ENCODE measurements at places on chromosomes 13 and 19.
A peak's percentile ranks its signal among the peaks of the same experiment; 100 is the strongest.

DNA sequence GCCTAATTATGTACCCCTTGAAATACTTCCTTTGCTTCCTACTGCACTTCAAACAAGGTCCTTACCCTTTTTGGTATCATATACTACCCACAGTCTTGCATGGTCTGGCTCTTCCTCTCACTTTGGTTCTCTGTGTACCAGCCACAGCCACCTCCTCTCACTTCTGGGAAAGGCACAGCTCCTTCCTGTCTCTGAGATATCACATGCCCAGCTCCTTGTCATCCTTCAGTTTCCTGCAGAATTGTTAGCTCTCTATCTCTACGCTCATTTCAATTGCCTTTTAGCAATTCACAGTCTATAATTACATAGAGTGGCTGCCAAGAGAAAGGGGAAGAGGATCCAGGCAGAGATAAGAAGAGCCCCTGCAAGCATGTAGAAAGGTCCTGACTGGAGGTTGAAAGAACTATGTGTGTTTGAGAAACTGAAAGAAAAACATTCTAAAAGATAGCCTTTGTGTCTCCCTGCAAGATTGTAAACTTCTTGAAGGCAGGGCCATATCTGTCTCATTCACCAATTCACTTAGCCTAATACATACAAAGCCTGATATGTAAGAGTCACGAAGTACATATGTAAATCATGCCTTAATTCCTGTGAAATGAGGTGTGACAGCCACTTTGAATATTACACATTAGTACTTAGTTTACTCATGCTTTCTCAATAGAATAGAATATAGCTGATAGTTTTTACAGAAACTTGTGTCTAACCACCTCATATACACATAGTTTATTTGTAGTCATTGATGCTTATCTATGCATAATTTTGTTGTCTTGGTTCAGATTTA lies 933.1 kb downstream of the DIAPH3 start:
- no peak for DNase-seq

DNA sequence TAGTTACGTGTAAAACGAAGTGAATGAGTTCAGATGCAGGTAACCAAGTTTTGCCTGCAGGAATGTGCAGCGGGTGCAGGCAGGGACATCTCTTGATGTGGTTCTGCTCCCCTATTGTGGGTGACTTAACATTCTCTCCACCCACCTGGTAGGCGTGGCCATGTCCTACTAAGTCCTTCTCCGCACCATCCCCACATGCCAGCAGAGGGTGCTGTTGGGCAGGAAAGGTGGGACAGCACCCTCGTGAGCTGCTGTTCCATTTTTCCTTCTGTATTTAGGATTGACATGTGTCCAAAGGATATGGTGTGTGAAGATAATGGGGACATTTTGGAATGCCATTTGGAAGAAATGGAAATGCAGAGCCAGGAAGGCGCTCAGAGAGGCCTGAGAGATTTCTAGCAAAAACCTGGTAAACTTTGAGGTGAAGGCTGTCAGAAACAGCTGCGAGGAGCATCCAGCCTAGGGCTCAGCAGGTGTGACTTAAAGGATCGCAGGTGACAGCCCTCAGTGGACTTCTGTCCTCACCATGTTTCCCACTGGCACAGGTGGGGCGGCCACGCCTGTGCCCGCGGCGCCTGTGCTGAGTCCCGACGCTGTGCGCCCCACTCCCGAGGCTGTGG lies 26.2 kb upstream of the MCF2L start:
- peak; percentile 98 for DNase-seq

DNA sequence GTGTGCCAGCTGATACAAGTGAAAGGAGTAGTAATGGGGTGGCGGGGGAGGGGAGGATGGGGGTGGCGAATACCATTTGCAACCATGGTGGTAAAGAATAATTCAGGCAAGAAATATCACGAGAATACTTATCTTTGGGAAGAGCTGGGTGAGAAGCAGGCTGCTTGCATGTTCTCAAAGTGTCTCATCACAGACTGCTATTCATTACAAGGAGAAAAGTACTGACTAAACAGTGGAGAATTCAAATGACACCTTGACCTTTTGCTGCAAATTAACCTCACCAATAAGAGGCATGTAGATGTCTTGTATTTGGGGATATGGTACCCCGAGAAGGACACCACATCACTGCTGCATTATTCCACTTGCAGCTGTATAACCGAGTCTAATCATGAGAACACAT lies 585.7 kb upstream of the GPC6 start:
- DNase-seq: no peak

- DNase-seq: no peak
Observed at GRCh38 chr13:23754506-23754905, 134.7 kb downstream of the MIPEP start.

GRCh38 chr19:30865511-30865910 lies 483.7 kb downstream of the TSHZ3 start:
- DNase-seq: no peak

DNA sequence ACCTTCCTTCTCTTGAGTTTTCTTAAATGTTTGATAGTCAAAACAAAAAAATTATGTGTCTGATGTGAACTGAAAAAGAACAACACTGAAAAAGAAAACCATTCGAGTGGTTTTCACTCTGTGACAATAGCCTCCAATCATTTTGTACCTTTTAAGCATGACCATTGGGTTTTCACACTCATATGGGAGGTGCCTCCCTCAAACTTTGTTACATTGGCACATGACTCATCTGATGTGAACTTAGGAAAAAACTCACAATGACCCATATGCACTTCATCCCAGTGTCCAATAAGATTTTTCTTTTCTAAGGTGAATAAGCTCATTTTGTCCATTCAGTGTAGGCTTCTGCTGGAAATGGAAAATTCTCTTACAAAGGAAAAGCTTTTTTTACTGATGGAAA lies 66.6 kb upstream of the XPO4 start:
- no peak for DNase-seq

DNA sequence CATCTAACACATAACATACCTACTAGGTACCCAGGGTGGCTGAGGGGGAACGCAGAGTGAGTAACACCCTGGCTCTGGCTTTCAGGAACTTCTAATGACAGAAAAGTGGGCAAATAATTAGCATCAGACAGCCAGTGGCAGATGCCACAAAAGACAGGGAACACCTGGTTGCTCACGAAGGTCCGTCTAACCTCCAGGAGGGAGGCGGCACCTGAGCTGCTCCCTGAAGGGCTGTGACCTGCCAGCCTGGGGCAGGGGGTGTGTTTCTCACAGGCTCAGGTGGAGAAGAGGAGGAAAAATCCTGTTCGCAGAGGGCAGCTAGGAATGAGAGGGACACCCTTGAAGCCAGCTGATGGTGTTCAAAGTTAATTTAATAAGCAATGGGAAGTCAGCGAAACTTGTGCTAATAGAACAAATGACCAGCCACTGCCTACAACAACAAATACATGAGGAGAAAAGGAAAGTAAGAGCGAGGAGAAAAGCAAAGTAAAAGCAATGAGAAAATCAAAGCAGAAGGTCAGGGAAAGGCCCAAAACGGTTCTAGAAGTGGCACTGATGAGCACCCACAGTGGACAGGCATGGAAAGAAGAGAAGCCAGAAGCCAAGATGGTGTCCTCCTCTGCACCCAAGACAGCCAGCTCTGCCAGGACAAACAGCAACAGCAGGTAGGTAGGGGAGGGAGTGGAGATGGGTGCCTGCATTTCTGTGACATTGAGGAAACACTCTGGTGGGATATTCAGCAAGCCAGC lies 87.3 kb downstream of the STK24 start:
- no peak for DNase-seq

GRCh38 chr19:10189616-10190015 lies 5.1 kb downstream of the DNMT1 start:
- no peak for DNase-seq

GRCh38 chr19:16571283-16571682 lies 932 bp downstream of the SLC35E1 start:
- no peak for DNase-seq

DNA sequence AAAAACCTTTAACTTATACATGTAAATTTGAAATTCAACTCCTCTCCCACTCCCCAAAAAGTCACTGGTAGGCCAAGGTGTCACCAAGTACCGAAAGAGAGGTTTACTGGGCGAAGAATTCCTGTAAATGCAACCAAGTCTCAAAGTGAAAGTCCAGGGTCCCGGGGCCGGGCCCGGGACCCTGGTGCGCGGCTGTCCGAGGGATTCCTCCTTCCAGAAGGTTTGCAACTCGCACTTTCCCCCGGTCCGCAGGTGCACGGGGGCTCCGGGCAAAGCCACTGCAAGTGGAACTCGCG lies 1.1 kb downstream of the STK24 start:
- DNase-seq: no peak

DNA sequence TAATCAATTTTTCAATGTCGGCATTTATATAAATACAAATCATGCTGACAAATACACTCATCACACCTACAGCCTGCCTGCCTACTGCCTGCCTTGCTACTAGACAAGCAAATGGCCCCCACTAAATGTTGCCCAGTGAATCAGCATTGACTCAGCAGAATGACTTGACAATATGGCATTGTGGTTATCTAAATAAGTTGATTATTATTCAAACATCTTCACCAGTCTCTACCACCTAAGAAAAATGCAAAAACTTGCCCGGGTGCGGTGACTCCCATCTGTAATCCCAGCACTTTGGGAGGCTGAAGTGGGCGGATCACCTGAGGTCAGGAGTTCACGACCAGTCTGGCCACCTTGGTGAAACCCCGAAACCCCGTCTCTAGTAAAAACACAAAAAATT lies 296.1 kb downstream of the PCDH9 start:
- no peak for DNase-seq

- no peak for DNase-seq
Observed at GRCh38 chr13:110457361-110457760, 104.2 kb downstream of the RAB20 start.

- DNase-seq: peak; percentile 37
Observed at GRCh38 chr19:48752496-48753365, at the start of gene FUT1. TSS of gene FUT1 (minus strand) at chr19:48752641. CDS start at chr19:48751281, 1,360 bp downstream.

DNA sequence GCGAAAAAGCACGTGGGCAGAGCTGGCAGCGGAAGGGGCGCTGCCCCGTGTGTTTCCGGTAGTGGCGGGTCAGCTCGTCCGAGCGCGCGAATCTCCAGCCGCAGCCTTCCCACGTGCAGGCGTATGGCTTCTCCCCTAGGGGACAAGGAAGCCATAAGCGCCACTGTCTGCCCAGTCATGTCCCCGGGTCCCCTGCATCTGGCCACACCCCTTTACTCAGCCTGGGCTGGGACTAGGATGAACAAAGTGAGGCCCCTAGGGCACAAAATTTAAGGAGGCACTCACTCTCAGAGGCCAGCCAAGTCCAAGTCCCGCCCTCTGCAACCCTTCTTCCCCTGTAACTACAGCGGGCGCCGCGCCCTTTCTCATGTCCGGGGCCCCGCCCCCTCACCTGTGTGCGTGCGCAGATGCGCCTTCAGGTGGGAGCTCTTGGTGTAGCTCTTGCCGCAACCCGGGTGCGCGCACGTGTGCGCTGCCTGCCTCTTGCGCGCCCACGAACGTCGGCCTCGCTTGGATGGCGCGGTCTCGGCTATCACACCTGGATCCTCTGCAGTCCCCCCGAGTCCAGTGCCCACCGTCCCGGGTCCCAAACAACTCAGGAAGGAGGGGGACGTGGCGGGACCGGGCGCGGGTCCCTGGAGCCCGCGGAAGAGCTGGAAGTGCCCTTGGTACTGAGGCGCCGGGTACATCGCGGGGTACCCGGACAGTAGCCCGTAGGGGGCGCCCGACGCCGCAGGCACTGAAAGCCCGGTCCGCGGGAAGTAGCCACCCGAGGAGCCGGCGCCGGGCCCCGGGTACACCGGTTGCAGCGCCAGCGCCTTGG lies 1.9 kb downstream of the KLF1 start:
- peak; percentile 96 for DNase-seq

DNA sequence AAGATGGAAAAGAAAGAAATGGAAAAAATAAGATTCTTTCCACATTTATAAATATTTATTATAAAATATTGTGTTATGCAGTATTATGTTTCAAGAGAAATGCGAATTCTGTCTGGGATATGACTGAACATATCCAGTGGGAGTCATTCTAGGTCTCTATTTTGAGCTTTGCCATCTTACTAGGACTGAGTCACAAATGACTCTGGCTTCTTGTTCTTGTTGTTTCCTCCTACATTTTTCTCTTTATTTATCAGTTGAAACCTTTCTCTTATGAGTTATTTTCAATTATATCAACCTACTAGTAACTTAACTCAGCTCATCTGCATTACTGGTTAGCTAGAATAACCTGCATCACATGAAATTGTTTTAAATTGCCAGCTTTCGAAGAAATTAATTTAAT lies 1247.3 kb downstream of the SLITRK1 start:
- no peak for DNase-seq

DNA sequence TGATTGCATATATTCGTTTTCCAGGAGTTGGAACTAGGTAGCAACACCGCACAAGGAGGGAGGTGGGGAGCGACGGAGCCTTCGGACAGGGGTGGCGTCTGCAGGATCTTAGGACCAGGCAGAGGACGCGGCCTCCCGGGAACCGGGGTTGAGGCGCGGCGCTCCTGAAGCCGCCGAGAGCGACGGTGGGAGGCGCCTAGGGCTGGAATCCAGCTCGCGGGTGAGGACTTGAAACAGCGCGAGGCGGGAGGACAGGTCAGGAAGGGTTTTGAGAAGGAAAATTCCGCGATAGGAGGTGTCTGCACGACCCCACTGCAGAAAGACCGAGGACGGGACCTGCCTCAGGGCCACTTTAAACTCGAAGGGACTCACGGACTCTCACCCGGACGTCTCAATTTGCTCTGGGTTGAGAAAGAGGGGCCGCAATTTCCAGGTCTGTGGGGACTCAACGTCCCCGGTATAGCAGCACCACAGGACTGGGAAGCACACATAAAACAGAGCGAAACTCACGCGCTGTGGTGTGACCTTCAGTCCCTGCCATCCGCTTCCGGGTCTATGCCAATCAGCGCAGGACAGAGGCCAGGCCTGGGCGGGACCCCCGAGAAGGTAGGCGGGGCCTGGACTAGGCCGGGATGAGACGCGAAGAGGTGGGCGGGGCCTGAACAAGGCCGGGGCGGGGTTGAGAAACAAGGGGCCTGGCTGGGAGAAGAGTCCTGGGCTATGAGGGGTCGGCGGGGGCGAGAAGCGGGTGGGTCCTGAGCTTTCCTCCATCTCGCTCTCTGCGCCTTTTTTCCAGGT lies at the start of gene ZNF320:
ZNF320 (minus strand) TSS at position 498 of the 798 bp plus-strand sequence. CDS start 7,380 bp downstream, outside the sequence.
- DNase-seq: peak; percentile 90

GRCh38 chr13:34863360-34864135 lies 78.5 kb upstream of the NBEA start:
- no peak for DNase-seq

- DNase-seq: no peak
Observed at GRCh38 chr13:37187621-37188020, 82.2 kb upstream of the CSNK1A1L start.

GRCh38 chr13:44730099-44730498 lies 154.0 kb upstream of the TSC22D1 start:
- no peak for DNase-seq

DNA sequence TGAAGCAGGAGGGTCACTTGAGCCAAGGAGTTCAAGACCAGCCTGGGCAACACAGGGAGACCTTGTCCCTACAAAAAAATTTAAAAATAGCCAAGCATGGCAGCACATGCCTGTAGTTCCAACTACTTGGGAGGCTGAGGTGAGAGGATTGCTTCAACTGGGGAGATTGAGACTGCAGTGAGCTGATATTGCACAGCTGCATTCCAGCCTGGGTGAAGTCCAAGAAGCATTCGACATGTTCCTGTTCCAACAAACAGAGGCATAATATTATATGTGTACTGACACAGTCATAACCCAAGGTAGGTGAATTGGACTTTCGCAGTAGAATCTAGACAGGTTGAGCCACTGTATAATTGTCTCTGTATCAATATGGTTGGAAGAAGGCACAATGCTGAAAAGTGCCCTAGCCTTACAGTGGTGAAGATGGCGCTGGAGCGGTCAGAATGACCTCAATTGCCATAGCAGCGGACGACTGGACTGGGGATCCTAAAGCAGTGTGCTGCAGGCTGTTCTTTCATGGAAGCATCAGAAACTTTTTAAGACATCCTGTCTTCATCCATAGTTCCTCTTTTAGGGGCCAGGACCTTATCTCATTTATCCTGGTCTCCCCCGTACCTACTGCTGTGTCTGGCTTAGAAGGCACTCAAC lies 112.0 kb upstream of the CLDN10 start:
- DNase-seq: no peak
